NCI-H1092 (cell line): ENCODE measurements at places on chromosomes 5 and 9.

DNA sequence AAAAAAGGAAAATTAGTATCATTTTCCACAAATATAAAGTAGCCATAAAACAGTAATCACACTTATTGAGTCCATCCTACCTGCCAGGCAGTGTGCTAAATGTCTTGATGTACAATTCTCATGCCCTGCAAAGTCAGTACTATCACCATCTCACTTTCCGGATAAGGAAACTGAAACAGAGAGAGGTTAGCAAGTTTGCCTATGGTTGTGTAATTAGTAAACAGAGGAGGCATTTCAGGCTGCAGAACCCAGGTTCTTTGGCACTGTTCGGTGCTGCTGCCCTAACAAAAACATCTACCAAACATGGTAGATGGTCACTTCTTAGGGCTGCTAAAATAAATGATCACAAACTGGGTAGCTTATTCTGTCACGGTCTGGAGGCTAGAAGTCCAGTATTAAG, 22.6 kb downstream of the PLAC8L1 start:
- no peak for DNase-seq

GRCh38 chr5:170312301-170312595, 14.7 kb upstream of the LCP2 start:
- no peak for DNase-seq

- no peak for DNase-seq
These were observed 61.5 kb upstream of the RNU6ATAC start for GRCh38 chr9:134225816-134226215.

- DNase-seq: no peak
These were observed 46.9 kb upstream of the GLDC start for GRCh38 chr9:6692433-6692832.

GRCh38 chr9:90167914-90168313, 474.7 kb downstream of the DIRAS2 start:
- peak; percentile 22 for DNase-seq

DNA sequence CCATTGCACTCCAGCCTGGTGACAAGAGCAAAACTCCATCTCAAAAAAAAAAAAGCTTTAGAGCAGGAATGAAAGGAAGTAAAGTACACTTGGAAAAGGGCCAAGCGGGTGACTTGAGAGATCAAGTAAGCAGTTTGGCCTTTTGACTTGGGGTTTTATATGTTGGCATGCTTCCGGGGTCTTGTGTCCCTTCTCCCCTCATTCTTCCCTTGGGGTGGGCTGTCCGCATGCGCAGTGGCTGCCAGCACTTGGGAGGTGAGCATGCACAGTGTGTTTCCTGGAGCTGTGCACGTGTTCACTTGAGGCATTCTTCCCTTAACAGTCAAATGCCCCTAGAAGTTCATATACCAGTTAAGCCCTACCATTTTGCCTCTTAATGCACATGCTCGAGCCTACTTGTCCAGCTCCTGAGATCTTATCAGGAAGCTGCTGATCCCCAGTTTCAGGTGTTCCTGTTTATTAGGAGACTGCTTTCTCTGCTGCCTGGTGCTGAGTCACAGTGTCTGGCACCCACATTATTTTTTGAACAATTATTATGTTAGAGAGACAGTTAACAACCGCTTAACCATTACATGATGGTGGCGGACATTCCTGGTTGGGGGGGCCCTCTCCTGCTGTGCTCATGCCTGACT, 32.6 kb upstream of the PRRC2B start:
- DNase-seq: no peak

GRCh38 chr5:68325065-68325580, 109.6 kb downstream of the PIK3R1 start:
- no peak for DNase-seq

DNA sequence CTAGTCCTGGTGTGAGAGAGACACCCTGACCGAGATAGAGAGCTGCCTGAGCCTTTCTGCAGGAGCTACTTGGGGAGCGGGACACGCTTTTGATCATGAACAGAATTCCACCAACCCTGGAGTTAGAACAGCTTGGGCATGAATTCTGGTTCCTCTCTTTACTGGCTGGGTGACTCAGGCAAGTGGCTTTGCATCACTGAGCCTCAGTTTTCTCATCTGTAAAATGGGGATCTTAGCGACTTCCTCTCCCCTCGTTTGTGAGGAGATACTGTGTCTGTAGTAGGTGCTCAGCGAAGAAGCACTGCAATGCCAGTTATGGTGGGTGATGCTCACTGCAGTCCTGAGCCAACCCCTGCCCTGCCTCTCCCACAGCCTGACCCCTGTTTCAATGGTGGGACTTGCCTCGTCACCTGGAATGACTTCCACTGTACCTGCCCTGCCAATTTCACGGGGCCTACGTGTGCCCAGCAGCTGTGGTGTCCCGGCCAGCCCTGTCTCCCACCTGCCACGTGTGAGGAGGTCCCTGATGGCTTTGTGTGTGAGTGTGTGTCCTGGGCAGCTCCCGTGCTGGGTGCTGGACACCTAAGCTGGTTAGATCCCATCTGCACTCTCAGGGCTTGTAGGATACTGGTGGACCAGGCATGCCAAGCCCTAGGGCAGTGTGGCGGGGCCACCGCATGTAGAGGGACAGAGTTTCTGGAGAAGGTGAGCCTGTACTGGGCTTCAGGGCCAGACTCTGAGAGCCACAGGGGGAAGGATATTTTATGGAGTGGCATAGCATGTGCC, 16.0 kb downstream of the CRB2 start:
- no peak for DNase-seq

- no peak for DNase-seq
These were observed at the start of gene ZNF300 for GRCh38 chr5:150904479-150905311. Gene ZNF300, minus strand, starts transcription at chr5:150904980. Its CDS starts 1,825 bp downstream, at chr5:150903155.

GRCh38 chr9:135224286-135224877, 136.9 kb downstream of the OLFM1 start:
- DNase-seq: no peak

GRCh38 chr5:149415066-149415967, 36.2 kb upstream of the IL17B start:
- DNase-seq: no peak

- no peak for DNase-seq
These were observed 10.6 kb downstream of the TENT4A start for GRCh38 chr5:6723816-6724300.

GRCh38 chr9:116213693-116214047, 60.1 kb downstream of the PAPPA start:
- no peak for DNase-seq

- peak; percentile 5 for DNase-seq
These were observed 202.2 kb upstream of the DMRTA1 start for GRCh38 chr9:22244139-22245011.

GRCh38 chr5:62587737-62588136, 9.1 kb downstream of the LRRC70 start:
- no peak for DNase-seq
